ENCODE measurements at places on chromosomes 5 and 9.

- no peak for DNase-seq
Observed at GRCh38 chr9:136584401-136584932, 38.6 kb upstream of the NOTCH1 start.

DNA sequence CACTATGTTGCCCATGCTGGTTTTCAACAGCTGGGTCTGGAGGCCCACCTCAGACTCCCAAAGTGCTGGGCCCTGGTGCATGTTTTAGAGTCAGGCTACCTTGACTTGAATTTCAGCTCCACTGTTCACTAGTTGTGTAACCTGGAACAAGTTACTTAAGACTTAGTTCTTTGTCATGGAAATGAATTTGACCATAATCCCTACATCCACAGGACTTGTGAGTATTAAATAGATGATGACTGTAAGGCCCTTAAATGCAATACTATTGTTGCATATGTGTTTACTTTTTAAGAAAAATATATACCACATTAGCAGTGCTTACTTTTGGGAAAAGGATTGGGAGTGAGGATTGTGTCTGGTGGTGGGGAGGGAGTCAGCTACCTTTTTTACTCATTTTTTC is 16.4 kb downstream of the PAIP2 start:
- DNase-seq: no peak

- no peak for DNase-seq
Observed at GRCh38 chr9:113584428-113585084, 121.0 kb downstream of the RGS3 start.

DNA sequence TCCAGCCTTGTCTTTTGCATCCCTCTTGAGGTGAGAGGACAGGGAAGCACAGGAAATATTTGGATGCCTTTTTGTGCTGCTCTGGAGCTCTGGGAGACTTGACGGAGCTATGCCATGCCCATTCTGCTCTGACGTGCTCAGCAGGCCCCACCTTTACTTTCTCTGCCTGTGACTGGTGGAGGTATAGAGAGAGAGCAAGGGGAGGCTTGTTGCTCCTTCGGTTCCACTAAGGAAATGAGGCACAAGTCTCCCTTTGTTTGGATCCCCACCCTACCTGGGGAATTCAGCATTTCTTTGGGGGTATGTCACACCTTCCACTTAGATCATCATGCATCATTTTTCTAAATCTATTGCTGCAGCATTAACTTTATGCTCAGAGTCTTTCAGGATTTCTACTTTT is 121.8 kb upstream of the CNTLN start:
- no peak for DNase-seq

DNA sequence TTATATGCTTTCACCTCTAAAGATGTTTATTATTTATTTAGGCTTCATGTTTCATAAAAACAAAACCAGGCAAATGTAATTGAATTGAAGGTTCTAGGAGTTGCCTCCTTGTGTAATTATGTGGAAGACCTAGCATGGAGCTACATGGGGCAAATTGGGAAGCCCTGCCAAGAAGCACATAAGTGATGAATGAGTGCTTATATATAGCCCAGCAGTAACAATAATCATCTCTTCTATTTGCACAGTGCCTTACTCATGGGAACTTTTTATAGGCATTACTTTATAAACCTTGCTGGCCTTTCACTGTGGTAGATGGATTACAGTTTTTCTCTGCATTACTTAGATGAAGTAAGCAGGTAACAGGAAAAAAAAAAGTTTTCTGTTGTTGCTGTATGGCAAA is 40.0 kb upstream of the GRAMD2B start:
- no peak for DNase-seq

DNA sequence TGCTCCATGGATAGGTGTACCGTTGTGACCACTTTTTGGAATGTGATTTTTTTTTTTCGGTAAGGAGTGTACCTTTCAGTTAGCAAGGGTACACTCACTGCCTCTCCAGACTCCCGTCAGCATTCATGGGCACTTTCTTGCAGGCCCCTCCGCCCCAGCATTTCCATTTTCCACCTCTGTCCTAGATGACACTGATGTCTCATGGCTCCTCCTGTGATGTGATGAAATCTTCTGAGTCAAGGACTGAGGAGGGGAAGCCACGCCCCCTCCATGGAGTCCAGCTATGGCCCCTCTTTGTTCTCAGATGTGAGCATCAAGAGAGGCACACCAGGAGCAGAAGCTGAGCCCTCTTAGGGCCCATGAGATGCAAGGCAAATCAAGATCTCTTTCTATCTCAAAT is 61.8 kb downstream of the CTSL start:
- DNase-seq: peak; percentile 7

DNA sequence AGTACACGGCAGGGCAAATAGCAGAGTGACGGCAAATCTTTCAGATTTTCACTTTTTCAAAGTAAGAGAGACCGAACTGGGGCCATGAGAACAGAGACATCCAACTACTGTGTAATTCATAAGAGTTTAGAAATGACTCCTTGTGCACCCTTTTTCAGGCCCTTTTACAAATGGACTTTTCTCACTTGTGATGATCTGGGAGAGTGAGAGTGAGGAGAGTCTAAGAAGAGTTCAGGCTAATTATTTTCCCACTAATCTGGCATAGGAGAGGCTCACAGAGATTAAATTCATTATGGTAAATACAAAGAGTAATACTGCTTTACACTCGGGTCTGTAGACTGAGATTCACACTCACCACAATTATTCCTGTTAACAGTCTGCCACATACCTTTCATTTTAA is 880 bp upstream of the CCNG1 start:
- DNase-seq: no peak

DNA sequence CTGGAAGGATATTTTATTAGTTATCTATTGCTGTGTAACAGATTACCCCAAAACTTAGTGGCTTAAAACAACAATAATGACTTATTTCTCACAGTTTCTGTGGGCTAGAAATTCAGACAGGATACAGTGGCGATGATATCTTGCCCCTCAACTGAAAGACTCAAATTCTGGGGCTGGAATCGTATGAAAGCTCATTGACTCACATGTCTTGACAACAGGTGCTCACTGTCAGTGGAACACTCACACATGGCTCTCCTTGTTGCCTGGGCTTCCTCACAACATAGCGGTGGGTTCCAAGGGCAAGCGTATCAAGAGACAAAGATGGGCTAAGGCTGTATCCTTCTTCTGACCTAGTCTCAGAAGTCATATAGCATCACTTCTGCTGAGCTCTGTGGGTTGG is 3.7 kb upstream of the GNPDA1 start:
- DNase-seq: peak; percentile 33

- no peak for DNase-seq
Observed at GRCh38 chr9:101677861-101678260, 60.6 kb downstream of the GRIN3A start.

- no peak for DNase-seq
Observed at GRCh38 chr5:133792024-133792423, 176.4 kb downstream of the C5orf15 start.

- DNase-seq: no peak
Observed at GRCh38 chr5:126896170-126896702, 119.3 kb downstream of the LMNB1 start.

DNA sequence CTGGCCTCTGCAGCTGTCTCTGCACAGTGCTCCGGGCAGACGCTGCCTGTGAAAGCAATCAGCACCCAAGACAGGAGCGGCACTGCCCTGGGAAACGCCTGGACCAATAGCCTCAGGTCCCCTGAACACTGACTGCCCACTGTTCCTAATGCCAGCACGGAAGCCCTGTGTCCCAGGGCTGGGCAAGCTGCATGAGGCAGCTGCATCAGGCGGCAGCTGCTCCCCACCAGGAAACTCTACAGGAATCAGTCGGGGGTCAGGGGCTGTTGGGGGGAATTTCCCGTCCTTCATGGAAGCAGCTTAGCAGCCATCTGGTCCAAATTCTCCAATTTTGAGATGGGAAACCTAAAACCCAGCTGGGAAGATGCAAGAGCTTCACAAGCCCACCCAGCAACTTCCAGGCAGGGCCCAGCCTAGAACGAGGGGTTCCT is 118.6 kb downstream of the VAV2 start:
- DNase-seq: no peak

GRCh38 chr5:100877274-100877673 is 25.8 kb downstream of the ST8SIA4 start:
- DNase-seq: no peak

GRCh38 chr9:128001779-128002298 is 21.1 kb upstream of the EEIG1 start:
- no peak for DNase-seq

DNA sequence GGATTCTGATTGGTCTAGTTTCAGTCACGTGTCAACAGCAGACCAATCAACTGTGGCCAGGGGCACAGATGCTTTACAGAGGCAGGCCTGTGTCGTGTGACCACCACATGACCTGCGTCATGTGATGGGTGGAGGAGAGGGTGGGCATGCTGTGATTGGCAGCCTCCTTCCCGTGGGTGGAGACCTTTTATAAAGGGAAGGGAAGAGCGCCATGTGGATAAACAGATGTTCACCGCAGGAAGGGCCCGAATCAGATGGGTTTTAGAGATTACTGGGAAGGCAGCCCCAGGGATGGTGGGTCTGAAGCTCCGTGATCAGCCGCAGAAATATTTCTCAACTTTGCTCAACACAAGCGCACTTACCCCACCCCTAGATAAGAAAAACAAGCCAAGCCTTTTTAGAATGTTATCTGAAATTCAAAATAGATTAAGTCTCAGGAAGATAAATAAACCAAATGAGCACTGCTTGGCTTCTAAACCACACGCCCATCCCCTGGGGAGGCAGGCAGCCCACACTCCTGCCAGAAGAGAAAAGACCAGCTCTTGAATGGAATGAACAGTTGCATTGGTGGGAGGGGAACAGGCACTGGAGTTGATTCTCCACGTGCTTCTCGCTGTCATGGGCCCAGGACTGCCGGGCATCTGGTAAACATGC is 43.6 kb downstream of the ROPN1L start:
- no peak for DNase-seq

DNA sequence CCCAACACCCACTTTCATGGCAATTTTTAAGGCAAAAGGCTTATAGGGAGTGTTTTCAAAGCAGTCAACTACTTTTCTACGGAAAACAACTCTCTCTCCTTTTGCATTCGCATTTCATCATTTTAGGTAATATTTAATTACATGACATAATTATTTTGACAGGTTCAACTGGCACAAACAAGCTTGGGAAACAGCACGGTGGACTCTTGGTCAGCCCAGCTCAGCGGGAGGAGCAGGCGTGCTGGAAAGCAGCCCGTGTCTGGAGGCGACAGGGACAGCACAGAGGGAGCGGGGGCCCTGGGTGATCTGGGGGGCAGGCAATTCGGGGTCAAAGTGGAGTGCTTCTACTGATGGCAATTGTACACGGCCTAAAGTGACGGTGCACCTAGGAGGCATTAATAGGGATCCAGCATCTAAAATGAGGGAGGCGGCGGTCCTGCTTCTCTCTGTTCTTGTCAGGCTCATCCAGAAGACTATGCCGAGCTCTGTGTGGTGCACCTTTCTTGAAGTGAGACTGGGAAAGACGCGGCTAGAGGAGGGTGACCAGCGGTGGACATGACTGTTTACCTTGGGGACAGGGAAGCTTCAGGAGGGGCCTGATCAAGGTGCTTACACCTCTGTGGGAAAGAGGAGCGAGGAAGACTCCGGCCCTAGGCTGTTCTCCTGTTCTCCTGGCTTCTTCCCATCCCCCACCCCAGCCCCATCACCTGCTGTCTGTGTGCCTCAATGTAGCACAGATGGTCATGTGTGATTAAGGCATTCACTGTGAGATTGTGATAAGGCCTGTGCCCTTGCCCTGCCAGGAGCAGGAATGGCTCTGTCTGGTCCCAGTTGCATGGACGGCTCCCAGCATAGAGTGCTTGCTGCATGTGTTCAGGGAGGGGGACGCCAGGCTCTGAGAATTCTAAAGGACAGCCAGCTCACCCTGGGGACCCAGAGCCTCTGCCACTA is 3.4 kb downstream of the MYMK start:
- no peak for DNase-seq

All from CD4-positive, alpha-beta T cell treated with Interferon alpha-2 for 1 hour (primary cell).